ENCODE measurements at places on chromosomes 7 and 10.

- DNase-seq: no peak
These were observed at the start of gene RNF148 for GRCh38 chr7:122702872-122703510. Gene RNF148 (minus strand): TSS chr7:122702922. CDS start chr7:122702750, 172 bp downstream.

GRCh38 chr7:44324481-44325200, 753 bp downstream of the CAMK2B start:
- DNase-seq: no peak

DNA sequence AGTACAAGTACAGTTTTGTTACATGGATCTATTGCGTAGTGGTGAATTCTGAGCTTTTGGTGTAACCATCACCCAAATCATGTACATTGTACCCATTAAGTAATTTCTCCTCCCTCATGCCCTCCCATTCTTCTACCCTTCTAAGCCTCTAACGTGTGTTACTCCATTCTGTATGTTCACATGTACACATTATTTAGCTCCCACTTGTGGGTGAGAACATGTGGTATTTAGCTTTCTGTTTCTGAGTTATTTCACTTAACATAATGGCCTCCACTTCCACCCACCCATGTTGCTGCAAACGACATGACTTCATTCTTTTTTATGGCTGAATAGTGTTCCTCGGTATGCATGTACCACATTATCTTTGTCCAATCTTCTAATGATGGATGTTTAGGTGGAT, 251.3 kb downstream of the CAMK1D start:
- no peak for DNase-seq

DNA sequence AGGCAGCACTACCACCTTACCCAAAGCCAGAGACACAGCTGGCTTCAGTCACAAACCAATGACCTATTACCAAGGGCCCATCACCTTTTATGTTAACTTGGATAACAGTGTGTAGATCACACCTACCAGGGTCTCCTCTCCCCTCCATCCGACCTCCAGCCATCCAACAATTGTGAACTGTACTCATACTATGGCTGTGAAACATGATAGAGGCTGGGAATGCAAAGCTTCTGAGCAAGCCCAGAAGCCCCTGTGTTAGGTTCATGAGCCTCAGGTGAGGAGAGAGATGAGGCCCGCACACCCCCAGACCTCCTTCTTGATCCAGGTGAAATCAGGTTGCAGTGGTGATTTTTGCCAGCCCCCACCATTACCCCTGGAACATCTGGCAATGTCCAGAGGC, 47.7 kb downstream of the PNLIPRP2 start:
- no peak for DNase-seq

DNA sequence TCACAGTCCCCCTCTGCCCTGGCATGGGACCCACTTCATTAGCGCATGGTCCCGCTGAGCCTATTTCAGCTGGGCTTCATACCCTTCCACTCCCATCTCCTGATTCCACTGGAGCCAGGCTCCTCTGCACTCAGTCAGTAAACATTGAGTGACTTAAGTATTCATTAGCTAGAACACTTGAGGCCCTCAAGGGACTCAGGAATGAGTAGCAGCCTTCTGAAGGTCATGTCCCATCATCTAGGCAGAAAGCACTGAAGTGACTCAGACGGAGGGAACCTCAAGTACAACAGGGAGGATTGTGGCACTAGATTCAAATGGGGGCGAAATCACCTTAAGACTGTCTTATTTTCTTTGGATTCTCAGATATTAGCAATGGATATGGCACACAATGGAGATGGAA, 186.6 kb upstream of the INHBA start:
- DNase-seq: no peak

DNA sequence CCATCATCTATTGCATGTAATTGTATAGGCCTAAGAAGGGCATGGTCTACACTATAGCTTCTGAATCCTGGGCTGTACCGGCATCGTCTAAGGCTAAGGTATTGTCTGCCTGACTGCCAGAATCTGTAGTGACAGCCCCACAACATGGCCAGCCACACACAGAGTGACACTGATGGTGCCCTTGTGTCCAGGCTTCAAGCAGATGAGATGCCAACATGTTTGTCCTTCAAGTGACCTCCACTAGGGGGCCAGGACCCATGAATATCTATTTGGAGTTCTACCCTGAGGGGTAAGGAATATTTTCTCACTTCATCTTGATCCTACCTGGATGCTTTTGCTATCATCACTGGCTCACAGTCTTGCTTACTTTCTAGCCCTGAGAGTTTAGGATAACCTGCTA, 1.5 kb downstream of the CYP3A7 start:
- DNase-seq: no peak

DNA sequence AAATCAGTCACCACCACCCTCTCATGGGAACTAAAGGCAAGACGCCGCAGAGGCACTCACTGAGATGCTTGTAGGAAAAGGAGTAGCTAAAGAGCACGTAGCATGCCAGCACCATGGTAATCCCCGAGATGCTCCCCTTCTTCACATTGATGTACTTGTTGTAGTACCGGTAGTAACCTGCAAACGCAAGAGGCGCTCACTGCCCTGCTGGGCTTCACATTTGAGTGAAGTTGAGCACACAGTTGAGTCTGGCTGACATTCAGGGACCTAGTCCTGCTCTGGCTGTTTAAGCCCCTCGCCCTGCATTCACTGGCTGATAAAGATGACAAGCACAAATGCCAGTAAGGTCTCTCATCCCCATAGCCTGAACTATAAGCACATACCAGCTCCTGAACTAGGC, 6.9 kb downstream of the ATP5MF start:
- DNase-seq: no peak

DNA sequence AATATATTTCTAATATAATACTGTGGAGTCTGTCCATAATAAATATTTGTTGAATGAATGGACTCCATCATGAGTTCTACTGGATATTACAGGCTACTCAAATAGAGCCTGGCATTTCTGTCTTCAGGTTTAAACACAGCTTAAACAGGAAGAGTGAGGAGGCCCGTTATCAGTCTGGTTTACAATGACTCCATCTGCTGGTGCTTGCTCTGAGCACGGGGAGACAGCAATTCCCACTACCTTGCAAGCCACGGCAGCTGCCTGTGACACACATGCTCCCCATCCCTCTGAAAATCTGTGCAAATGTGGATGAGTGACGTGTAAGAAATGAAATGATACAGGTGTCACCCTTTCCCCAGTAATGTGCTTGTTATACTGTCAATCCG, 293.5 kb upstream of the IMMP2L start:
- no peak for DNase-seq
